Cardiac muscle cell (in vitro differentiated cells and primary cell): ENCODE measurements at places on chromosomes 4 and X.
A peak's percentile ranks its signal among the peaks of the same experiment; 100 is the strongest.

- no peak for DNase-seq
Observed at GRCh38 chrX:65841263-65841662, 173.8 kb downstream of the MSN start.

DNA sequence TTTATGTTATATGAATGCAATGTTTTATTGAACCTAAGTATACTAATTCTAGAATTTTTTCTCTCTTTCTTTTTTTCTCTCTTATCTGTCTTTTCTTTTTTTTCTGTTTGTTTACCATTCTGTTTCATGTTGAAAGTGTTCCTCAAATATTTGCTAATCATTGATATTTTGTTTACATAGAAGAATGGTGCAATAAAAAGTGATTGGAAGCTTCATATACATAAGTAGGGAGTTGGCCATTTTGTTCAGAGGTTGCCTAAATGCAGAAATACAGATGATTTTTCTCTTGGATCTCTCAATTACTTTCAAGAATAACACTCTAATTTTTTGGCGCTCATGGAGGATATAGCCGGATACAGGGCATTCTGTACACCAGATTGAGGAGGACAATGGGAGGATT lies 5.7 kb upstream of the SERTM2 start:
- no peak for DNase-seq

GRCh38 chr4:177968817-177969442 lies 526.7 kb upstream of the AGA start:
- DNase-seq, result no peak

DNA sequence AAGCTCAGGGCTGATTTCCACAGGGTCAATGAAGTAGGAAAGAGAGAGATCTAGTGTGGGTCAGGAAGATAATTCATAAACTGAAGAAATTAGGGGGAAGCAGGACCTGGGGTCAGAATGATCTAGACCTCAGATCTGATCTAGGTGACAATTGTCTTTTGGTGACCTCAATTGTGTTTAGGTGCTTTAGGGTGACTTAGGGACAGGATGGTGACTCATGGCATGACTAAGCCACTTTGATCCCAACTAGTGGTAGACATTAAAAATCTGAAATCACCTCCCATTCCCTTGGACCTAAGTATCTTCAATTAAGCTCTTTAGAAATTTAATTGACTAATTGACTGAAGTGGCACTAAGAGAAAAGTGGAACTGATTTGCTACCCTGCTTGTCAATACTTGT lies 36.7 kb upstream of the GRXCR1 start:
- no peak for DNase-seq

DNA sequence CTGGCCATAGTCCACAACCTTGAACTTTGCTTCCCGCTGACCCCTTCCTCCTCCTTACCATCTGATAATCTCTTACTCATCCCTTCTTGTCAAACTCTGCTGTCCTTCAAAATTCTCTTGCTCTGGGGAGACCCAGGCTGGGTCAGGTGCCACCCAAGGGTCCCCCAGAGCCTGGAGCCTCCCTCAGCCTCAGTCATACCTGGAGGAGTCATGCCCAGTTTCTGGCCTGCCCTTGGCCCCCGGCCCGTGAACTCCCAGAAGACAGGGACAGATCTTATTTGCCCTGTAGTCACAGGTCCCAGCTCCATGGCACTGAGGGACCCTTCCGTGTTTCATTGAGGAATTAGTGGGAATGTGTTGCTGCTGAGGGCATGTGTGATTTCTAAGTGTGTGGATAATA lies 4.7 kb upstream of the GPR78 start:
- no peak for DNase-seq

DNA sequence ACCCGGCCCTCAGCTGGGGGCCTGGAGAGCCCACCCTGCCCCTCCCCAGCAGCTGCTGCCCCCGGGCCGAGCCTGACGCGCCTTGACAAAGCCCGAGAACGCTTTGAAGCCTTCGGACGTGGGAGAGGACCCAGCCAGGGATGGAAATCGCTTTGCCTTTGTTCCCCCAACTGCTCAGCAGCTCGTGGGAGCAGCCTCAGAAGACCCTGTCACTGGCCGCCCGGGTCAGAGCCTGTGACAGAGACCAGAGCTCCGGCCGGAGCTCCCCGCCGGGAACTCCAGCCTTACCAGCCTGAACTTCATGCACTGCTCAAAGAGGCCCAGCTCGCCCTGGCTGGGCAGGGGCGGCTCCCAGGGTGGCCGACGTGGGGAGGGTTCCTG lies 2.6 kb upstream of the SLC6A8 start:
- no peak for DNase-seq

DNA sequence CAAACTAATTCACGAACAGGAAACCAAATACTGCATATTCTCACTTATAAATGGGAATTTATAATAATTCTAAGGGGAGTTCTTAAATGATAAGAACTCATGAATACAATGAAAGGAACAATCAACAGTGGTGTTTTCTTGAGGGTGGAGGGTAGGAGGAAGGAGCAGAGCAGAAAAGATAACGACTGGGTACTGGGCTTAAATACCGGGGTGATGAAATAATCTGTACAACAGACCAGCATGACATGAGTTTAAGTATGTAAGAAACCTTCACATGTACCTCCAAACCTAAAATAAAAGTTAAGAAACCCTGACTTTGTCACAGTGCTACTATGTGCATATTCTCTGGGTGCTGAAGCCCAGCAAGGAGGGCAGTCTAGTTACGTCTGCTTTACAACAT lies 6.6 kb downstream of the FREM3 start:
- no peak for DNase-seq

- no peak for DNase-seq
Observed at GRCh38 chr4:158767451-158767850, 1.4 kb upstream of the FNIP2 start.

GRCh38 chr4:95534032-95534431 lies 14.7 kb downstream of the UNC5C start:
- no peak for DNase-seq

- DNase-seq, result no peak
Observed at GRCh38 chr4:7160439-7160838, 31.9 kb upstream of the SORCS2 start.

DNA sequence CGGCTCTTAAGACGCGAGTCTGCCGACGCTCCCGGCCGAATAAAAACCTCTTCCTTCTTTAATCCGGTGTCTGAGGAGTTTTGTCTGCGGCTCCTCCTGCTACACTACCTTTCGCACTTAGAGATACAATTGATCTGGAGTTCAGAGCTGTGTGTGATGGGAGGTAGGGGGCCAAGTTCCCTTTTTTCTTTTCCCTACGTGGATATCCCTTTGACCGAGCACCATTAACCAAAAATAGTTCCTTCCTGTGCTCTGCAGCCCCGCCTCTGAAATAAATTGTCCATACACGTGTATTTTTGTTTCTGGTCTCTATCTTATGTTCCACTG lies 555 bp upstream of the PGM2 start:
- no peak for DNase-seq

- no peak for DNase-seq
Observed at GRCh38 chr4:60400593-60400992, 799.5 kb upstream of the ADGRL3 start.

GRCh38 chr4:98068495-98068894 lies 74.8 kb downstream of the STPG2 start:
- no peak for DNase-seq

- no peak for DNase-seq
Observed at GRCh38 chrX:148659481-148659880, 159.1 kb downstream of the AFF2 start.

DNA sequence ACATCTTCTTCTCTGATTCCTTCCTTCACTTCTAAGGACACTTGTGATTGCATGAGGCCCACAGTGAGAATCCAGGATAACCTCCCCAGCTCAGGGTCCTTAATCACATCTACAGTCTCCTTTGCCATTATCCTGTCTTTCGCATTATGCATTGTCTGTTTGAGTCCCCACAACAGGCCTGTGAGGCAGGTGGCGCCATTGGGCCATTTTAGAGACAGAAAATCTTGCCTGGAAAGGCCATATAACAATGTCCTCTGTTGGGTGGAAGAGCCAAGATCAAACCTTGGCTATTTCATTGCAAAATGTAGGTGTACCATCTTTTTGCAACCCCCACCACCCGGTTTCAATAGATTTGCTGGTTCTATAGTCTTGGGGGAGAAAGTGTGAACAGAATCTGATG lies 11.8 kb upstream of the DCUN1D4 start:
- DNase-seq, result peak; percentile 70

- DNase-seq, result no peak
Observed at GRCh38 chr4:66465111-66465510, 794.8 kb upstream of the EPHA5 start.

DNA sequence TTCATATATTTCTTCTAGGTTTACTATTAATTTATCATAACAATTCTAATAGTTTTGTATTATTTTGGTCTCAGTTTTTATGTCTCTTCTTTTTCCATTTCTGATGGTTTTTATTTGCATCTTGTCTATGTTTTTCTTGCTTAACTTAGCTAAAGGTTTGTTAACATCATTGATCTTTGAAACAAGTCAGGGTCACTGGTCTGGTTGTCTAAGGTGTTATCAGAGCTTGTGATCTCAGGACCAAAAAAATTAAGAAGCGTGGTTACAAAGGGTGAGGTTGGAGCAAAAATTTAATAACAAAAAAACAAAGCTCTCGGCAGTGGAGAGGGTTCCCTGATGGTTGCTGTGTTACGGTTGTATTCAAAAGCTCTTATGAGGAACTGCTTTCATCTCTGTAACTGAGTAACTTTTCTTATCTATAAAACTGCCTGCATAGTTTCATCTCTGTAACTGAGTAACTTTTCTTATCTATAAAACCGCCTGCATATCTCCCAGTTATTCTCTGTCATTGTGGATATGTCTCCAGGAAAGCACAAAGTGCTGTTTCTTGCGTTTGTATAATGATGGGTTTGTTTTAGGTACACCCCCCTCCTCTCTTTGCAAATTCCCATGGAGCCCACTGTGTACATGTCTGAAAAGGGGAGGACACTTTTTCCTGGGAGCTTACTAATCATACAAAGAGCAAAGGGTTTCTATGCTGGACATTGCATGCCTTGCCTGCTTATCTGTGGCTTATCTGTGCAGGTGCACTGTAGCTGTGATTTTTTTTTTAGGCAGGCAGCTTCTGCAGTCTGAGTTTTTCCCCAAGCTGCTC lies 62.4 kb upstream of the UGT2B15 start:
- peak; percentile 12 for DNase-seq

GRCh38 chr4:153834901-153835300 lies 46.0 kb upstream of the SFRP2 start:
- no peak for DNase-seq

DNA sequence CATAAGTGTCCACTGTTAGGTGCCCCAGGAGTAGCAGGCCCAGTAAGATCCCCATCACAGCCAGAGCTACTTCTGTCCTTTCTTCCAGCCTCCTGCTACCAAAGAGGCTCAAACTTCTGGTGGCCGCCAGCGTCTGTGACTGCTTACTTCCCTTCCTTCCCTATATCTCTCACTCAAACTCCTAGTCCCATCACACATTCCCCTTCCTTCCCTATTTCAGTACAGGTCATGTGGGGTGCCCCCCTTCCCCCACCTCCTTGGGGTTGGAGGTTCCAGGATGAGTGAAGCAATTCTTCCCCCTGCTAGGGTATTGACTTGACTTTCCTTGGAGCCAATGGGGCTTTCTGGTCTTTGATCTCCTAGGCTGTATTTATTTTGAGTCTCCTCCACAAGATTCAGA lies at the start of gene VSIG4:
Gene VSIG4, minus strand, starts transcription at position 137 of the 400 bp plus-strand sequence. Its CDS starts 82 bp downstream, at position 55.
- DNase-seq, result no peak

- peak; percentile 23 for DNase-seq
Observed at GRCh38 chrX:141375011-141375760, 132.9 kb upstream of the SPANXC start.

- no peak for DNase-seq
Observed at GRCh38 chr4:48193096-48193836, 59.2 kb upstream of the TXK start.

DNA sequence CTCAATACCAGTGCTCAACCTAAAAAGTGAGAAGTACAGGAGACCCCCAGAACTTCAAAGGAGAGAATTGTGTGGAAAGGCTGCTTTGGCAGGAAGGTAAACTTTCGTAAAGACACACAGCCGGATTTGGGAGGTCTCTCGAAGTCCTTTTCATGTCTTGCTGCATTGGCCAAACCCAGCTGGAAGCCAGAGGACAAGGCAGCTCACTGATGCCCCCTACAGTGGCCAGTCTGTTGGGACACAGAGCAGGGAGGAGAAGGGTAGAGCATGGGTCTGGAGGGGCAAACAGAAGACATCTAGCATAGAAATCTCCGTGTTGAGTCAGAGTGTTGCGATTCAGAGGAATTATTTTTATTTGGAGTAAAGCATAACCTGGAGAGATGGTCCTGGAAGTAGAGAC lies 198.9 kb downstream of the ANK2 start:
- DNase-seq, result peak; percentile 1

GRCh38 chr4:104901438-104901837 lies 245.2 kb upstream of the TET2 start:
- peak; percentile 32 for DNase-seq

GRCh38 chrX:41499984-41500383 lies 52.8 kb downstream of the NYX start:
- no peak for DNase-seq

DNA sequence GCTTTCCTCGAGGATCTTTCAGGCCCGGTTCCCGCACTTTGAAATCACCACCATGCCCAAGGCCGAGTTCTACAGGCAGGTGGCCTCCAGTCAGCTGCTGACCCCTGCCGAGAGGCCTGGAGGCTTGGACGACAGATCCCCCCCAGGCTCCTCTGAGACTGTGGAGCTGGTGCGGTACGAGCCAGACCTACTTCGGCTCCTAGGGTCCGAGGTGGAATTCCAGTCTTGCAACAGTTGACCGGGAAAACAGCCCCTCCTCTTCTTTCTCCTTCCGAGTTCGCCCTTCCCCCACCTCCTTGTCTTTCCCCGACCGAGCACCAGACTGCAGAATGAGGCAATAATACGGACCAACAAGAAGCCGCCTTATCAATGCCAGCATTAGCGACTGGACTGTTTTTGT lies 54.4 kb downstream of the ELF4 start:
- no peak for DNase-seq

DNA sequence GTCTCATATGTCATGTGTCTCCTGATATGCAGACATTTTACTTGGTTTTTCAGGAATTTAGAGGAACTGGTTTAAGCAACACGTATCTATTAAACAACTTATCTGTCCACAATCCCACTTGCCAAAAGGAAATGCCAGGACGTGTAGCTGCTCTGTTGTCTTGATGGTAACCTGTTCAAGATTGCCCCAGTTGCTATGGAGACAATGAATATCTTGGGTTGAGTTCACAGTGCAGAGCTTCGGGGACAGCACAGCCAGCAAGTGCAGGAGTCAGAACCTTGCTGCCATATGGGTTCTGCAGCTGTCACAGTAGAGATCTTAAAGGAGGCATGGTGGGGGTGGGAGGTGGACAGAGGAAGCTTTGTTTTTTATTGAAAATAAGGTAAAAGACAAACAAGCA lies 28.7 kb upstream of the FAM9B start:
- DNase-seq, result no peak

GRCh38 chrX:111447298-111447697 lies 35.3 kb upstream of the DCX start:
- DNase-seq, result peak; percentile 74

GRCh38 chr4:142238589-142238988 lies 602.2 kb downstream of the IL15 start:
- DNase-seq, result no peak

DNA sequence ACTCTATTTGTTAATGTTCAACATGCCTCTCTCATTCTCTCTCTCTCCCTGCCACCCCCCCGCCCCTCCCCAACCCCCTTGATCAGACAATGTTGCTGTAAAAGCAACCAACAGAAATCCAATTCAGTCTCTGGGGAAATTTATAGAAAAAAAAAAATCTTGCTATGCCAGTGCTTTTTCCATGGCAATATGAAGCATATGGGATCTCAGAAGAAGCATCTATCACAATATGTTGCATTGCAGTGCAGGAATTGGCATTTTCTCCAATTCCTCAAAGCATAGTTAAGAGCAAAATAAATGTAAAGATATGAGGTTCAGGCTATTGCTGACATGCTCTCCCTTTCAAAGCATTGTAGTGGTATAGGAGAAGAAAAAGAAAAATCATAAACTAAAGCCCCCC lies 90.9 kb upstream of the LDB2 start:
- DNase-seq, result no peak
